ENCODE measurements at places on chromosomes 13 and 19.
A peak's percentile ranks its signal among the peaks of the same experiment; 100 is the strongest.

- no peak for DNase-seq
Measured at GRCh38 chr13:75754936-75755335, 118.8 kb downstream of the LMO7 start.

- no peak for DNase-seq
Measured at GRCh38 chr19:41441321-41441945, 1.5 kb upstream of the ERICH4 start.

DNA sequence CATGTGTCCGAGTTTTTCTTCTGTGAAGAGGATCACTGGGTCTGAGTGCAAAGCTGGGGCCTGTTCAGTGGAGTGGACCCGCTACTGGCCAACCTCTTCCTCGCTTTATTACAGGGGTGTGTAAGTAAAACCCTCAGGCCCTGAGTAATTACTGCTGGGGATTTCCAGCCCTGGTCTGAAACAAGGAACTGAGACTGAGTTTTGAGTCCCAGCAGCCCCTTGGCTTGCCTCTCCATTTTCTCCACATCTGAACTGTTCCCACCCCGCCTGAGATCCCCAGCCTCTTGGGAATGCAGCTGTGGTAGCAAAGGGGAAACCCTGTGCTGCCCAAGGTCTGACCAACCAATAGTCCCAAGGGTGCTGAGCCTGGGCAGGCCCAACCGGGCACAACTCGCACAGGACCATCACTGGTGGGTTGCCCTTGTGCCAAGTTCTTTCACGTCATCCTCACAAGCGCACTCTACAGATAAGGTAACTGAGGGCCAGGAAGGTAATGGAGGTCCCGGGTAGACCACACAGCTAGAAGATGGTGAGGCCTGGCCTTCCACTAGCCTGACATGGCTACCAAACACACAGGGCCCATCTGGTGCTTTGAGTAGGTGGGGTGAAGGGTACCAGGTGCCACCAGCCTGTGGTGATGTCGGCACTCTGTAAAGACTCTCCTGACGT lies 13.7 kb upstream of the SLC35E1 start:
- DNase-seq, result no peak

GRCh38 chr13:94057618-94058186 lies 421.8 kb downstream of the DCT start:
- no peak for DNase-seq

GRCh38 chr19:1455336-1456120 lies 5.6 kb downstream of the APC2 start:
- DNase-seq, result peak; percentile 93

DNA sequence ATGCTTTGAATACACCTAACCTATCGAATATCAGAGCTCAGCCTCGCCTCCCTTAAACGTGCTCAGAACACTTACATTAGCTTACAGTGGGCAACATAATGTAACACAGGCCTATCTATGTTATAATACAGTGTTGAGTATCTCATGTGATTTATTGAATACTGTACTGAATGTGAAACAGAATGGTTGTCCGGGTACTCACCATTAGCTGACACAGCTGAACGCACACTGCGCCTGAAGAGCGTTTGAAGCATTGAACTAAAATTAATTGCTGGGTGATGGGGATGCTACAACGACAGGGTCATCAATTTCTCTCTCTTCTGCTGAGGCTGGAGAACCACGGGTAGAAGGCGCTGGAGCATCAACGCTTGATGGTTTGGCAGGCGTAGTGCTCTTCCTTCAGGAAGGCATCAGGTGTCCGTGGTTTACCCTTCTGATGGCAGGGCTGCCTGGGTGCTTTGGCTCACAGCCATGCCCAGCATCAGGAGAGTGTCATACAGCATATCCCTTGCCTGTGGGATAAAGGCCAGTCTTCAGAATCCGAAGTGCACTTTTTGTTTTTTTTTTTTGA lies 46.9 kb upstream of the UBE2L5 start:
- DNase-seq, result no peak

DNA sequence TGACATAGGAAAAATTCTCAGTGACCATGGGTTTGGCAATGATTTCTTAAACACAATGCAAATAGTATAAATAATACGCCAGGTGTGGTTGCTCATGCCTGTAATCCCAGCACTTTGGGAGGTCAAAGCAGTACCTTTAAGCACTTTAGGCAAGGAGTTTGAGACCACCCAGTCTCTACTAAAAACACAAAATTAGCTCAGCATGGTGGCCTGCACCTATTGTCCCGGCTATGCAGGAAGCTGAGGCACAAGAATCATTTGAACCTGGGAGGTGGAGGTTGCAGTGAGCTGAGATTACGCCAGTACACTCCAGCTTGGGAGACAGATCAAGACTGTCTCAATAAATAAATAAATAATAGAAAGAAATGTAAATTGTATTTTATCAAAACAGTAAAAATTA lies 356.5 kb upstream of the SLITRK6 start:
- no peak for DNase-seq

DNA sequence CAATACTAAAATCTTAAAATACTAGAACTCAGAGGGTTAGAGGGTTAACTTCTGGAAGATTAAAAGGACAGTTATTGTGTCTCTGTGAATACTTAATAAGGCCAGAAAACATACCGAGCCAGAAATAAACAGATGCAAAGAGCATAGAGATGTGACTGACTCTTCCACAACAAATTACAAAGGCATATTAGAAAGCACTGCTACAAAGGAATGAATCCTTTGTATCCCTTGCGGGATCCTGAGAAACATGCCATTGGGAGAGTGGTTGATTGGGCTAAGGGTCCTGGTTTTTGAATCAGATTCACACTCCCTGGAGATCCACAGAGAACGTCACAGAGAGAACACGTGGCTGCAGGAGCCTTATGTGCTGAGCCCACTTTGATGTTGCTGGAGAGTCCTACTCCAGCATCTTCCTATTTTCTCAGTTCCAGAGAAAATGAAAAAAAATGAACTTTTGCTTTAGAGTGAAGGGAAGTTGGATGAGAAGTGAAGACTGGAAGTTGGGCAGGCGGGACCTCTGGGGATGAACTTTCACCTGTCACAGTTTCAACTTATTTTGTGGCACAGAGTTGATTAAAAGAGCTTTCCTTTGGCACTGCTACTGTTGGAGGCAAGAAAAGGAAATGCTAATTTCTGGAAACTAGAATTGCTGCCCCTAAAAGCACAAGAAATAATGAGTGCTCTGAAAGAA lies 309.9 kb downstream of the DCT start:
- no peak for DNase-seq

DNA sequence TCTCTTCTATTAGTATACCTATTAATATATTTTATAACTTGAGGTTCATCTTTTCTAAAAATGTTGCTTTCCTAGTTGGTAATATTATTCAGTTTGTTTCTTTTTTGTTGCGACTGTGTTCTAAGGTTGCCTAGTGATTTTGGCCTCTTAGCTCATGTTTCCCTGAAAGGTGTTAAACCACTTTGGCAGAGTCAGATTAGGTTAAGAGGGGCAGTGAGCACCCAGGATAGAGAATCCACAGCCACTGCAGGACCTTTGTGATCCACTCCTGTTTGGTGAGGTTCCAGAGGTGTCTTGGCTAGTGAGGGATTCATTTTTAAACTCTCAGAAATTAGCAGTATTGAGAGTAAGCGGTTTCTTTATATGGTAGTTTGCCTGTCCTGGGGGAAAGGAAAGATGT lies 14.9 kb upstream of the GPR18 start:
- no peak for DNase-seq

- no peak for DNase-seq
Measured at GRCh38 chr19:33860312-33861090, 63.8 kb downstream of the KCTD15 start.

- DNase-seq, result no peak
Measured at GRCh38 chr19:46218160-46218559, 11.4 kb upstream of the IGFL1 start.

GRCh38 chr19:1261798-1262622 lies 7.1 kb upstream of the CIRBP start:
- DNase-seq, result peak; percentile 82

GRCh38 chr19:46186101-46186716 lies 38.2 kb downstream of the IGFL2 start:
- no peak for DNase-seq

DNA sequence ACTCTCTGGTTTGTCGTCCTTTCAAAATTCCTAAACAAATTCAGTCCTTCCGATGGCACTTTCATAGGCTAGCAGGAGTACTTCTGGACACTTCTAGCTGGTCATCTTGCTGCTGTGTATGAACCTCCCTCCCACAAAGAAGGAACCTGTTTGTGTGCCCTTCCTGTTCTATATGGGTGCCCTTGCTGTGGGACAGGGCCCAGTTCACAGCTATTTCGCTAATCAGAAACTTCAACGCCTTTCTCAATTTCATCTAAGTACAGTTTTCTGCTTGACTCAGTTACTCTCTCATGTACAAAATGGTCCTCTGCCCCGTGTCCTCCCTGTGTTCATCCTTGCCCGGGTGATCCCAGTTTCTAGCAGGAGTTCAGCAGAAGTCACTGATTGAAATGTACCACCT lies 96.1 kb downstream of the STARD13 start:
- no peak for DNase-seq

DNA sequence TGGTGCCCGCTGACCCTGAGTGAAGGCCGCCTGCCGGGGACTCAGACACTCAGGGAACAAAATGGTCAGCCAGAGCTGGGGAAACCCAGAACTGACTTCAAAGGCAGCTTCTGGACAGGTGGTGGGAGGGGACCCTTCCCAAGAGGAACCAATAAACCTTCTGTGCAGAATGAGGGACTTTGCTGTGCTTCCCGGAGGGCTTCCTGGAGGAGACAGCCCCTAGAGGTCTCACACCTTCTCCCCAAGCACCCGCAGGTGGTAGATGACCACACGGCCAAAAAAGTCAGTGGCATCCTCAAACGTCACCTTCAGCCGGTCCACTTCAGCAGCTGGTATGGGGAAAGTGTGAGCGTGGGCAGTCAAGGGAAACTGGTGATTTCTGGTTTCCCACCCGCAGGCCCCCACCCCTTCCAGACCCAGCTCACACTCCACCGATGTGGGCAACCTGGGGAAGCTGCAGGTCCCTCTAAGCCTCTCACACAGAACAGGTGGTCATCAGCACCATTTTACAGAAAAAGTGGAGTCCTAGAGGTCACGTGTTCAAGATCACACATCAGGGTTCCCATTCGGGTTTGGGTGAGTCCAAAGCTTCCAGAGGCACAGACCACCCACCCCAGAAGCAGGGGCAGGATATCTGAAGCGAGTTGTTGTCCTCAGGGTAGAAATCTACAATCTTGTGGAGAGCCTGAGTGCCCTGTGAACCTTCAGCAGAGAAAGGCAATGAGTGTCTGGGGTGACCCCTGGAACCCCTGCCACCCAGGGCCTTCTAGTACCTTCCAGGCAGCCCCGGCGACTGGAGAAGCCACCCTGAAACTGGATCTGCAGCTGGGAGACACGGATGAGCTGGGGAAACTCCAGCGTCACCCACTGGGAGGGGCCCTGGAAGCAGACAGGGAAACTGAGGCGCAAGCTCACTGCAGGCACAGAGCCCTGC lies 1.2 kb downstream of the NR2C2AP start:
- no peak for DNase-seq

GRCh38 chr13:99085808-99086266 lies 108.0 kb upstream of the DOCK9 start:
- no peak for DNase-seq

DNA sequence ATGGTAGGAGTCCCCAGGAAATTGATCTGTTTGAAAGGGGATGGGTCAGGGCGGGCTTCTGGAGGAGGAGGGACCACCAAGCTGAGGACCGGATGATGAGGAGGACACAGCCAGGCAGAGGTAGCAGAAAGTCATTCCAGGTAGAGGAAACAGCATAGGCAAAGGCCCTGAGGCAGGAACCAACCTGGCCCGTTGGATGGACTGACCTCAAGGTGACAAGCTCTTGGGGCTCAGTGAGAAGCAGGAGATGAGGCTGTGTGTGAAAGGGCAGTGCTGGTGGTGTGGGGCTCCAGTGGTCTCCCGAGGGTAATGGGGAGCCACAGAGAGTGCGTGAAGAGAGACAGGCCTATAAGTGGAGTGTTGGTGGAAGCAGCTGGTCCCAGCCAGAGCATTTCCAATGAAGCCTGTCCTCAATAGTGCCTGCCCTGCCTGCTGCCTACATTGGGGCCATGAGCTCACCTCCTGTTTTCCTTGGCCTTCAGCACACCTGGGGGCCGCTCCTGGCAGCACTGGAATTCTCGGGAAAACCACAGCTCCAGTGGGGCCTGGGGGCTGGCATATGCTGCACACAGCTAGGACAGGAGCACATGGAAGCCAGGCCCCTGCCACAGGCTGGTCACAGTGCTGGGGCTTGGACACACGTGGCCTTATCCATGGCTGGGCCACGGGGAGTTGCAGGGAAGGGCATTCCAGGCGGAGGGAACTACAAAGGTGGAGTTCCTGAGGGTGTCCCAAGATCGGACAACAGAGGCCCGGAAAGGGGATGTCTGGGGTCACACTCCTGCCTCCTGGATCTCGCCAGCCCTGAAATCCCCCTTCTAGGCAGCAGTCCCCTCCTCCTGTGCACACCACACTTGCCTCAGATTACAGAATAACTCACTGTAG lies 2.3 kb upstream of the COMP start:
- no peak for DNase-seq

DNA sequence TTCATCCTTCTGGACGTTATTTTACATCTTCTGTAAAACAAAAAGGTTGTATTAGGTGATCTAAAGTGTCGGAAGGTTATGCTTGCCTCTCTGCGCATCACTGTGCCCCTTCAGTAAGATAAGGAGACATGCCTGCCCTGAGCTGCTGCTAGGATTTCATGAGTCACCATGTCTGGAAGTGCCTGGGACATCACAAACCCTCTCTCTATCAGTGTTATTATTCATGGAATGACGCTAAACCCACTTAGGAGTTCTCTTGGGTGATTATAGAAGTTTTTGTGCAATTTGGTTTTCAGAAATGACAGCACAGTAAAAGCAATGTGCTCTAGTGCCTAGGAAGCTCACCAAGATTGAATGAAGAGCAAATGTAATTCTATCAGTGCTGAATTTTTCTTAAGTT lies 617.7 kb downstream of the DCT start:
- no peak for DNase-seq

Measured in hematopoietic multipotent progenitor cell treated with erythropoietin and hydrocortisone succinate and interleukin-3 and kit ligand, for 17 days (in vitro differentiated cells).